ENCODE measurements at places on chromosomes 1 and 21.

DNA sequence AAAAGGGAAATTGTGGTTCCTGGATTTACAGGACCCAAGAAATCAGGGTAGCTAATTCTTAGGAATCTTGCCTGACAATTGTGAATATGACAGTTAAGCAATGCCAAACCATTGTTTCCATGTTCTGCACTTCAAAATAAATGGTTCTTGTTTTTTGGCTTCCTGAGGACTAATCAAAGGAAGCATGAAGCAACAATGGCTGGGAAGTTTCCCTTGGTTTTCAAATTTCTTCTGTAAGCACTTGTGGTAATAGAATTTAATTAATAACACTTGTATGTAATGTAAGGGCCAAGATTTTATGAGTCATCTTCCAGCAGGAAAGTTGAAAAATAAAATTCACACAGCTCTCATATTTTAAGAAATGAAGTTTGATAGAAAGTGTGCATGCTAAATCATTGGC, 31.7 kb downstream of the JAM2 start:
- no peak for DNase-seq

GRCh38 chr1:86826856-86827255, 87.1 kb downstream of the SELENOF start:
- no peak for DNase-seq

DNA sequence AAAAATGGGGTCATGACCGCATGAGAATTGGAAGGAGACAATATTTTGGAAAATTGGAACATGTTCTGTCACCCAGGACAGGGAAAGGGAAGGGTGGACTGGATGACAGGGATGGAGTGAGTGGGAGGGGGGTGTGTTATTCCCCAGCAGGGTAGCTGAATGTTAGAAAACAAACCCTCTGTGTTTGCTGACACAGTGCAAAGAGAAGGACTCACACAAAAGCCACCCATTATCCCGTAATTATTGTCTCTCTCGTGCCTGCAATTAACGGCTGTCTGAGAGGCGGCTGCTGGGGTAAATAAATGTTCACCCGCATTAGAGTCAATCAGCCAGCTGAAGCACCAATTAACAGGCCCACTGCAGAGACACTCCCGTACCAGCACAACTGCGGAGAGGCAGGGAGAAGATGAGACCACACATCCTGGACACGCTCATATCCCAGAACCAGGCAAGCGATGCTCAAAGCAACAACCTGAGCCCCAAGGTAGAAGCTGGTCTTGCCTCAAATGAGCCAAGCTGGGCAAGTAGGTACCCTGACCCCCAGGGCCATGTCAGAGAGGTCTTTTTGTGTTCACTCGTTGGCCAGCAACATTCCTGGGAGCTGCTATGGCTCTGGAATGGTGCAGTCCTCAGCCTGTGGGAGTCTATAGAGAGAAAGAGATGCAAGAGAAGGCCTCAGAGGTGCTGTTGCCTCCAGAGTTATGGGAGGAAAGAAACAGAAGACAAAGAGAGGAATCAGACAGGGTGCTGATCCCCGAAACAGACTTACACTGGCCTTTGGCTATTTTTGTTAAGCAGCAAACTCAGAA, 19.4 kb downstream of the PLEKHA6 start:
- DNase-seq, result no peak

DNA sequence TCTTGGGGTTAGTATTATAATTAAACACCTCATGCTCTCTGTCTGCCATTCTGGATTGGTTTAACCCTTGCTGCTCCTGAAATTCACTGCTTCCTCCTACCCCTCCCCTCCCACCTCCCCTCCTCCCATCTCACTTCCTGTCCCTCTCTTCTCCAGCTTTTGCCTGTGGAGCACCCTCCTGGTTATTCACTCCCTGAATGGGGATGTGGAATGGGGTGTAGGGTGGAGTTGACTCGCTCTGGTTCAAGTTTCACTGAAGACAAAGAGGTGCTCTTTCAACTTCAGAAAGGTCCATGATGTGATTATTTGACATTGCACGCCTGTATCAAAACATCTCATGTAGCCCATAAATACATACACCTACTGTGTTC, 160.5 kb downstream of the PLXNA2 start:
- DNase-seq, result no peak

DNA sequence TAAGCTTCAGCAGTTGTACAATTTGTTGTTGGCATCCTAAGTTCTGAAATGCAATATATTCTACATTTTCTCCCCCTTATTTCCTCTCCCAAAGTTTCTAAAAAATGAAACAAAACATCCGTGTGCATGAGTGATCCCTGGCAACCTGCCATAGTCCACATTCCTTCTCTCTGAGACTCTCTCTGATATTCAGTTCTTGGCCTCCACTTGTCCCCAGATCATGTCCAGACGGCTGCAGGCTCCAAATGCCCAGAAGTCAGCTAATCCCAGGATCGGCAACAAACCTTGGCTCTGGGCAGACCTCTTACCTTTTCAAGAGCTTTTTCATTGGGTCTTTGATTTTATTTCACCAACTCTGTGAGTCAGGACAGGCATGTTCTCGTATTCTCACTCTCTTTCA, 187.8 kb downstream of the ETS2 start:
- DNase-seq, result peak; percentile 52

DNA sequence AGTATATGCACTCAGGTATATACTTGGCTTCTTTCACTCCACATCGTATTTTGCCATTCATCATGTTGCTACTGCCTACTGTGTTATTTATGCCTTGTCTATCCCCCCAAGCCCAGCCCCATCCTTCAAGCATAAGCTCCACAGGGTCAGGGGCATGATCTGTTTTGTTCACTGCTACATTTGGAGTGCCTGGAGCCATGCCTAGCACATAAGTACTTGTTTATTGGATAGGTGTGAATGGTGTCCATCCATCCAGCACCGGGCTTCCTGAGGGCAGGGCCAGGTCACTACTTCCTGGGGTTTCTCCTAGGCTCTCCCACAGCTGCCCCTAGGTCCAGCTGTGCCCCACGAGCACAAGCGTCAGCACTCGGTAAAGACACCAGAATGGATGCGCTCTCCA, 289.0 kb upstream of the VAMP3 start:
- no peak for DNase-seq

GRCh38 chr1:162421258-162422164, 9.6 kb upstream of the SH2D1B start:
- DNase-seq, result peak; percentile 27

GRCh38 chr1:54273092-54273794, 73.3 kb downstream of the MRPL37 start:
- peak; percentile 48 for DNase-seq

DNA sequence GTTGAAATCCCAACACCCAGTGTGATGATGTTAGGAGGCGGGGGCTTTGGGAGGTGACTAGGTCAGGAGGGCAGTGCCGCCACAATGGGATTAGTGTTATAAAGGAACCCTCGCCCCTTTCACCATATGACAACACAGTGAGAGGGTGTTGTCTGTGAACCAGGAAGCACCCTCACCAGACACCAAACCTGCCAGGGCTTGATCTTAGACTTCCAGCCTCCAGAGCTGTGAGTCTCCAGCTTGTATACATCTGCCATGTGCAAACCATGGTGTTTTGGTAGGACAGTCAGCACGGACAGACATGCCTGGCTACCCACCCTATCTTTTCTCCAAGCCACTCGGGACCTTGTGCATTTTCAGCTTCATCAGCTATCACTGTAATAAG, 4.0 kb downstream of the TRIM11 start:
- no peak for DNase-seq

DNA sequence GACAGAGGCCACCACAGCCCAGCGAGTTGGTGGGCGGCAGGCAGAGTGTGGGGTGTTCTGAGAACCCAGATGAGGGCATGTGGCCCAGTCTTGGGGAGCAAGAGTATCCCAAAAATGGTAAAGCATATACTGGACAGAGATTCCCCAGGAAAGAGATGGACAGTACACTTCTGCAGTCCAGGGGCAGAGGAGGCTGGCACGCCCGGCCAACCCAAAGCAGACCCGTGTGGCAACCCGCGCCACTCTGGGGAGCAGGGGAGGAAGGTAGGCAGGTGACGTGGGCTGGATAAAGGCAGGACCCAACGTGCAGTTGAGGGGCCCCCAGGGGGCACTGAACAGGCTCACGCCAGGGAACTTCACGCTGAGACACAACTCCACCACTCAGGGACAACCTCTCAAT, 46.4 kb upstream of the RIPK4 start:
- DNase-seq, result no peak

GRCh38 chr1:186754542-186755145, 74.1 kb upstream of the PLA2G4A start:
- DNase-seq, result no peak

- DNase-seq, result no peak
Observed at GRCh38 chr1:229127301-229127700, 143.6 kb upstream of the RAB4A start.

DNA sequence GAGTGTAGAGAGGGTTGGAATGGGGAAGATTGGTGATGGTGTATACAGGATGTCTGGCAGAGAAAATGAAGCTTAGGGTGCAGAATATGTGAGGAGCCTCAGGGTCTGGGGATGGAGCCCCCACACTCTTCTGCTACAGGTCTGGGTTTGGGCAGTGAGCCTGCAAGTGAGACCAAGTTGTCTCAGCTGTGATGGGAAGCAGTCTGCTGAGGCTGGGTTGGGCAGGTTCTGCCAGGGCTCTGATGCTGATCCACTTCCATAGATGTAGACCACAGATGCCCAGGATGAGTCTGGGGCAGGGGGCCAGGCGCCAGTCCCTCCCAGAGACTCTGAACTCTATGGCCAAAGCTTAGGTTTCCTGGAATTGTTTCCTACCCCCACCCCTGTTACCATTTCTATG, 516.9 kb downstream of the PTPRU start:
- peak; percentile 3 for DNase-seq

DNA sequence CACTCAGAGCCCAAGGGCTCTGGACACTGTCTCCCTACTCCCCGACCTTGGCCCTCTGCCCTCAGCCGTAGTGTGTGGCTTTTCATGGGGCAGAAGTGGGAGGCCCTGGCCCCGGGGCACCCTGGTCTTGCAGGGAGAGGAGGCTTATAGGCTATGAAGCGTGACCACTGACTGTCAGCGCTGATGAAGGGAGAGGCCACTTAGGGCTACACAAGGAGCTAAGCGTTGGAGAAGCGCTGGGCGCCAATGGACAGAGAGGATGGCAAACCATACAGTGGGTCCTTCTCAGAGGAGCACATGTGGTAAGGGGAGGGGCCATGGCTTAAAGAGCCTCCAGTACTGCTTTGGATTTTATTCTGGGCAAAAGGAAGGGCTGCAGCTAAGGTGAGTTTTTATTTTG, 7.9 kb downstream of the CRABP2 start:
- no peak for DNase-seq

Measured in colonic mucosa (tissue), 4 donors.